Kasumi-1 (cell line): ENCODE measurements at places on chromosomes 16 and 17.

- no peak for DNase-seq
Observed at GRCh38 chr17:58436245-58436644, 18.9 kb upstream of the RNF43 start.

DNA sequence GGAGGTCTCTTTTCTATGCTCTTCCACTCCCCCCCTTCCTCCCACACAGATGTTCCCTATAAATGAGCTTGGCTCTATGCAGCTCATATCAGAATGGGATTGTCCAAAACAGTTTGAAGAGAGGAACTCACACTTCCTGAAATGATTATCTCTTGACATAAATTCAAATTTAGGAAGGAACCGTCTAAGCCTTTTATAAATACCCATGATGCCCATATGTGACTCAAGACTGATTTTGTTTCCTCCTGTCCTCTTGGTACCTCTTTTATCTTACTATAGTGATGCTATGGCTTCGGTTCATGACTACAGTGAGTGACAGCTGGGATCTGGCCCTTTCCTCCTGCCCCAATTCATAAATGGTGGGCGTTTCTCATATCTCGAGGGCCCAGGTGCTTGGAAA lies 16.6 kb upstream of the TERF2 start:
- peak; percentile 54 for DNase-seq

DNA sequence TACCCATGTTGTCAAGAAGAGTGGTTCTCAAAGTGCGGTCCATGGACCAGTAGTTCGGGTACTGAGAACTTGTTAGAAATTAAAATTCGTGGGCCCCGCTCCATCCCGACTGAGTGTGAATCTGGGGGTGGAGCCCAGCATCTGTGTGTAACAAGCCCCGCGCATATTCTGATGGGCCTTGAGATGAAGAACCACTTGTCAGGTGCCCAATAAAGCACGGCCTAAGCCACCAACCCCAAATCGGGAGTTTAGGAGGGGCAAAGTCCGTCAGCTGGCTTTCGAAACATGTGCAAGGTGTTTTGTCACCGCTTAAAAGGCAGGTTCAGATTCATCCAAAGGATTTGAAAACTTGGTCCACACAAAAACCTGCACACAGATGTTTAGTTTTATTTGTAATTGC lies 29.5 kb downstream of the PSMD12 start:
- no peak for DNase-seq

GRCh38 chr16:68126395-68126794 lies 41.2 kb downstream of the NFATC3 start:
- no peak for DNase-seq

DNA sequence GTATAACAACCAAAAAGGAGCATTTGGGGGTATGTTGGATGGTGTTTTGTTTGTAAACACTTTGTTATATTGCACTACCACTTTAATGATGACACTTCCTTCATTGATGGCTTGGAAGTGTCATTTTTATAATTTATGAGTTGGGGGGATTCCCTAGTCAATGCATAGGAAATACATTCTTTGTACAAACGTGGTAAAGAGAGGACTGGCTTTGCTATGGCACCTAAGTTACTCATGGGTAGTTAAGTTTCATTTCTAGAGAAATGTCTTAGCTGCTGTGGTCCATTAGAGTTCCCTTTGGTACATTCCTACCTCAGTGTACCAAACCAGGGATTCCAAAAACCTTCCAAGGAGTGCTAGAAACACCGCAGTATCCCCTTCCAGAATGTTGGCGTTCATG lies 63.7 kb upstream of the CMIP start:
- no peak for DNase-seq

- no peak for DNase-seq
Observed at GRCh38 chr16:87202346-87202745, 114.8 kb downstream of the C16orf95 start.
